ENCODE measurements at places on chromosomes 5 and 9.

DNA sequence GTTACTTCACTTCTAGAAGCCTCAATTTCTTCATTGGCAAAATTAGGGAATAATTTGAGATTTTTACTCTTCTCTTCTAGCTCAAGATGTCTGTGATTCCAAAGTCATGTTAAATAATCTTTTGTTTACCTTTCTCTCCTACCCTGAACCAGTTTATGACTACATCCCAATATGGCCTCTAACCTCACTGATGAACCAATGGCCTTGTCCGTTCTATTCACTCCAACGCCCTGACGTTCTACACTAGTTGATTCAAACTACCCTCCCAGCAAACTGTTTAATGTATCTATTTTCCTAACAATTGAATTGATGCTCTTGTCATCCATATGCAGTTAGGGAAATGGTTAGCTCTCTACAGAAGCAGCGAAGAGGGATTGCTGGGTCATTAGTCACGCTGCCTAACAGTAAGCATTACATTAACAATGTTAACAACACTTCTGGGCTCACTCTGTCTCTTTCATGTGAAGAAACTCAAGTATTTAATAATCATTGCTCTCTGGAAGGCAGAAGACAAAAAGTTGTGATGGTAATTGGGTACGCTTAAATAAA, 38.0 kb downstream of the RAPGEF1 start:
- DNase-seq: no peak

GRCh38 chr9:99356512-99356971, 134.5 kb downstream of the SEC61B start:
- DNase-seq: peak; percentile 30

DNA sequence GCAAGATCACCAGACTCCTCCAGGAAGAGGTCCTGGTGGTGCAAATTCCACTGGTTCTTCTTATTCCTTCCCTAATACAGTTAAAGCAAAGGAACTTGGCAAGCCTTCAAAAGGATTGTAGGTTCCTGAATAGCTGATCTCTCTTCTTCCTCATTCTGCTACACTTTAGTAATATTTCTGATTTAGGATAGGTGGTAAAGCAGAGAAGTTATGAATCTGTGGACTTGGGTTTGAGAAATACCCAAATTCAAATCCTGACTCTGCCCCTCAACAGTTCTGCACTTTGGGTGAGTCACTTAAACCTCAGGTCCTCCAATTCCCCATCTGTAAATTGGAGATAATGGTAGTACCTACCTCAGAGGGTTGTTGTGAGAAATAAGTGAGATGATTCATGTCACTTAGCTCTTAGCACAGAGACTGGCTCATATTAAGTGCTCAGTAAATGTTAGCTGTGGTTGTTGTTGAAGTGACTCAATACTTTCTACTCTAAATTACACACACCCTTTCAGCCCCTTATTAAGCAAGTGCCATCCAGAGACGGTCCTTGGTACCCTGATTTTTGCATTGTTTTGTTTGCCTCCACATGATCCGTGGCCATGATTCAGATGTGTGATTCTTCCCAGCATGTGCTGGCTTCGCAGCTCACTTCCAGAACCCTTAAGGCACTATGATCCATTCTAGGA, 5.2 kb downstream of the SH3RF2 start:
- DNase-seq: peak; percentile 37

- peak; percentile 25 for DNase-seq
Observed at GRCh38 chr5:67272453-67273130, 76.0 kb upstream of the CD180 start.

- no peak for DNase-seq
Observed at GRCh38 chr9:93949073-93949693, 6.0 kb downstream of the BARX1 start.

- DNase-seq: no peak
Observed at GRCh38 chr5:112648264-112648663, 89.4 kb upstream of the APC start.

All from AG10803 (cell line).